ENCODE measurements at places on chromosomes 6 and 20. TPM values are rescaled to one million over a fixed set of nuclear protein-coding genes. Genes with fewer than 3 reads are reported as not detected.

- ATAC-seq: peak; percentile 34
Measured at GRCh38 chr6:3226481-3227362, 731 bp downstream of the TUBB2B start.

- no peak for ATAC-seq
Measured at GRCh38 chr6:22575190-22575589, 5.8 kb downstream of the HDGFL1 start.

GRCh38 chr6:142011156-142011555 is 121.6 kb upstream of the GJE1 start:
- ATAC-seq: no peak

Gene TSBP1
- not detected for total RNA-seq

Gene SLC22A23
- total RNA-seq: 0.13 TPM

DNA sequence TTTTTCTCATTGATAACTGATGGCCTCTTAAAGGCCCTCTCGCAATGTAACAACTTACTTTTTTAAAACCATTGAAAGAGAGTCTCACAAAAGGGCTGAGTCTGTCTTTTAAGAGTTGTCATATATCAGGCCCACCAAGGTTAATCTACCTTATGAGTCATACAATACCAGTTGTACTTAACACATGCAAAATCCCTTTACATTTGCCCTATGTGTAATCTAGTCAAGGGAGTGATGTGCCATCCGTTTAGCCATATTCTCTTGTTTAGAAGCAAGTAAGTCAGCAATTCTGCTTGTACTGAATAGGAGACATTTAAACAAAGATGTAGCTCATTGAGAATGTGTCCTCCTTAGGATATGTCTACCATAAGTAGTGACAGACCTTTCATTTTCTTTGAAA is 143.7 kb downstream of the TENT5A start:
- no peak for ATAC-seq

GRCh38 chr6:137731960-137732616 is 135.0 kb upstream of the TNFAIP3 start:
- ATAC-seq: no peak

Gene BEND3
- total RNA-seq: 4.4 TPM

Gene RSPO3
- total RNA-seq: not detected

- no peak for ATAC-seq
Measured at GRCh38 chr6:70394518-70395300, 18.6 kb upstream of the FAM135A start.

- no peak for ATAC-seq
Measured at GRCh38 chr20:60086821-60087562, 128.8 kb downstream of the CDH26 start.

Gene SLC17A3
- 0.67 TPM for total RNA-seq

GRCh38 chr6:165662749-165663376 is at the start of gene PDE10A:
Gene PDE10A, minus strand, starts transcription at chr6:165663241. Its CDS starts 430 bp downstream, at chr6:165662811.
- ATAC-seq: no peak

Gene ZC2HC1B
- not detected for total RNA-seq

Gene EHMT2
- total RNA-seq: 41.2 TPM

Gene GGTLC1
- not detected for total RNA-seq

Gene SLC24A3
- total RNA-seq: not detected

- no peak for ATAC-seq
Measured at GRCh38 chr20:61385731-61386130, 133.7 kb downstream of the CDH4 start.

- ATAC-seq: no peak
Measured at GRCh38 chr6:152173957-152174356, 366.5 kb downstream of the ESR1 start.

DNA sequence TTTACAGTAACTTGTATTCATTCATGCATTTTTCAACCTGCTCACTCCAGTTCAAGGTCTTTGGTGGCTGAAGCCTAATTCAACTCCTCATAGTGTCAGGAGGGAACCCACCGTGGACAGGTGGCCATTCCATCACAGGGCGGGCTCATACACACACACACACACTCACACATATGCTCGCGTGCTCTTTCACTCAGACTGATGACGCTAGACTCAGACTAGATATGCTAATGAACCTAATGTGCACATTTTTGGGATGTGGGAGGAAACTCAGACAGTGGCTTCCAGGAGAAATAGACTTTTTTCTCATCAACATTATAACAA is 56.7 kb downstream of the TRIM27 start:
- peak; percentile 42 for ATAC-seq

Gene SCRT2
- not detected for total RNA-seq

DNA sequence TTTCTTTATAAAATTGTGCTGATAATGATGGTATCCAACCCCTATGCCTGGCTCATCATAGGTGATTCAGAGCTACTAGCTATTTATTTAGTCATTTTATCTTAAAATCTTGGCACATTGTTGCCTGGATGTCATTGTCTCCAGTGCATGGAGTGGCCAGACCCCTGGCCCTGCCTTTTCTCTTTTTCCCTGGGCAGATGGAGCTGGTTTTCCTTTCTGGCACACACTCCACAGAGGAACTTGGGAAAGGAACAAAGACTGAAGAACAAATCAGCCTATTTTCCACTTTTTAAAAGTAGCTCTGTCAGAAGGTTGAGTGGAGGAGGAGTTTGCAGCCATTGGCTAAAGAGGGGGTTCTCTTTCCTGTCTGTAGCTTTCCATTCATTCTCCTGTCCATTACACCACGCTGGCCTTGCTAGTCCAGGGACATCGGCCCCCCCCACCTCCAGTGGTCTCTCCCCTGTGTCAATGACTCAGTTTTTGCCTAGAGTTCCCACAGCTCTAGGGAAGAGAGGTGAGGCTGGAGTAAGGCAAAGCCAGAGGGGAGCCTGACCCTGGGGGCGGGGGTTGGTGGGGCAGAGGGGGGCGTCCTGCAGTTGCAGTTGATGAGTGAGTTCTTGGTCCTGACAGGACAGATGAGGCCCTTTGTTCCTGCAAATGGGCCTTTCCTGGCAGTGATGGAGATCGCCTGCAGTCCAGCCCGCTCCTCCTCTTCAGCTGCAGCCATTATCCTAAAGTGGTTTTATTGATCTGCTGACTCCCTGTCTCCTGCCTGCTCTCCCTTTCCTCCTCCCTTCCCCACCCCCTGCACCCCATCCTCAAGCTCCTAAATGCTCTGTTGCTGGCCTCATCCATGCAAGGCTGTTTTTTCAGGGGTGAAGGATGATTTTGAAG is 774.5 kb downstream of the DHX35 start:
- no peak for ATAC-seq

DNA sequence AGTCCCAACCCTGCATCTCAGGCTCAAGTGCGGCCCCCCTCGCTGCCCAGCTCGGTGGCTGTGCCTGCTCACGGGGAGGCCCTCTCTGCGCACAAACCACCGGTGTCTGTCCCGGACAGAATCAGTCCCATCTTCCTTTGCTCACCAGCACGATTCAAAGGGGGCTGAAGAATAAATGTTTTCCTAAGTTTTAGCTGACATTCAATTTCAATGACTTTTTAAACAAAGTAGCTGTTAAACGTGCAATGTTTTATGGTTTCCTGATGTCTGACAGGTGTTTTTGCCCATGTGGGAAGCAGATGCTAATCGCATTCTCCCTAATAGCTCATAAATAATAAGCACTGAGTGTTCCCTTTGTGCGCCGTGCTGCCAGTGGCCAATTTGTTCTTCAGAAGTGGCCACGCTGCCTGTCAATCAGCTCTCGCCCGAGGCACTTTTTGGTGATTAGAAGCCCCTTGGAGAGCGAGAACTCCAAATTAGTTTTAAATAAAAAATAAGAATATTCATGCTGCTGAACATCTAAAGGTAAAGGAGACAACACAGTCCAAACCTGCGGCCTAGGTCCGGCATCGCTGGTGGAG is 26.3 kb downstream of the BHLHE23 start:
- ATAC-seq: no peak

All from activated T-helper 17 cell treated with anti-CD3 and anti-CD28 coated beads, Interleukin-2, amount 50 U/mL, for 72 hours (primary cell).